ENCODE measurements at places on chromosomes 2 and 18.

DNA sequence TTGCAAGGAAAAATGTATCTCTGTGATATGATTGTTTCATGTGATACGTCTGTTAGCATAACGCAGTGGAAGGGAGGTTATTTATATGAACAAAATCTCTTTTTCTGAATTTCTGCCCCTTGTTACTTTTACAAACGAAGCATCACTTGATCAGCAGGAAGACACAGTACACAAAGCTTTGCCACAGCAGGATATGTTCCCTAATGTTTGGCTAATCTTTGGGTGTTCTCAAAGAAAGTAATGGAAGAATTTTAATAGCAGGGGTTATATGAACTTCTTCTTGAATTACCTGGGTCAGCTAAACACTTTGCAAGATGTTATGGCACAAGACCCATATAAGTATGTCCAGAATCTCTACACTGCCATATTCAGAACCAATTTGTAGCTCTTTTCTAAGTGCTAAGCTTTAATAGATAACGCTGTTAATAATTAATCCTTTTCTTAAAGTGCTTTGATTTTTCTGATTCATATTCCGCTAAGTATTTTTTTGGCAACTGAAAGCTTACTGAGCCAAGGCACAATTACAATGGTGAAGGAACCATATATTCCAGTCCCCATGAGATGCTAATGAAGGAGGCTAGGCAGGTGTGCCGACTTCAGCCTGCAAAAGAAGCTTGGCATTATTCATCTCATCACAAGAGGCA lies 33.2 kb upstream of the TRIB2 start:
- DNase-seq: no peak

DNA sequence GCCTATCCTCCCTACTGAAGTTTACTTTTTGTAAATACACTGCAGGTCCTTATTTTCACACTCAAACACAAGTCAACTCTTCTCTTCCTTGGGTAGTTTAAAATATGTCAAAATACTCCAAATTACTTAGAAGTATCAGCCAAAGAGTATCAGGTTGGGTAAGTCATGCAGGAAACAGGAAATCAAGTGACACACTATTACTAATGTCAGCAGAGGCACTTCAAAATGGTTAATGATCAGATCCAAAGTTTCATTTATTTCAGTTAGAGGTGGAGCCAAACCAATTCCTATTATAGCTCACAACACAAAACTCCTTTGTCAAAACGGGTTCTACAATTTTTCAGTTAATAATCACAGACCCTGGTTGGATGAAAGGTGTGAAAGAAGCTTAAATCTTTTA lies 54.2 kb downstream of the DLGAP1 start:
- DNase-seq: no peak

DNA sequence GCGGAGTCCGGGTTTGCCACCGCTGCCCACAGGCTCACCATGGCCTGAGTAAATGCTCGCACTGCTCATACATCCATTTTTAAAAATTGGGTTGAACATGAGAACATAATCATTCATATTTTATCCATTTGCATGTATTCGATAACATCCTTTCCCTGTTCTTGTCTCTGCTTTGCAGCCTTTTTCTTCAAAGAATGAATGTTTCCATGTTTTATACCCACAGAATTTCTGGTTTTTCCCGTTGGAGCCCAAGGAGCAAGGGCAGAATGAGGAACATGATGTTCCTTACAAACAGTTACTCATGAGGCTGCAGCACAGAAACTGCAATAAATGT lies 146.5 kb downstream of the CCDC74A start:
- DNase-seq: no peak

GRCh38 chr18:42025491-42025890 lies 70.5 kb downstream of the PIK3C3 start:
- no peak for DNase-seq

GRCh38 chr2:197245829-197246804 lies 64.5 kb downstream of the ANKRD44 start:
- DNase-seq: no peak

- DNase-seq: no peak
These were observed 39.0 kb upstream of the NEDD4L start for GRCh38 chr18:58005011-58005410.

GRCh38 chr2:3598912-3599854 lies 4.3 kb downstream of the COLEC11 start:
- DNase-seq: no peak

GRCh38 chr2:224173933-224174332 lies 134.8 kb upstream of the SERPINE2 start:
- no peak for DNase-seq

- no peak for DNase-seq
These were observed 259.0 kb downstream of the HNMT start for GRCh38 chr2:138223319-138223718.

DNA sequence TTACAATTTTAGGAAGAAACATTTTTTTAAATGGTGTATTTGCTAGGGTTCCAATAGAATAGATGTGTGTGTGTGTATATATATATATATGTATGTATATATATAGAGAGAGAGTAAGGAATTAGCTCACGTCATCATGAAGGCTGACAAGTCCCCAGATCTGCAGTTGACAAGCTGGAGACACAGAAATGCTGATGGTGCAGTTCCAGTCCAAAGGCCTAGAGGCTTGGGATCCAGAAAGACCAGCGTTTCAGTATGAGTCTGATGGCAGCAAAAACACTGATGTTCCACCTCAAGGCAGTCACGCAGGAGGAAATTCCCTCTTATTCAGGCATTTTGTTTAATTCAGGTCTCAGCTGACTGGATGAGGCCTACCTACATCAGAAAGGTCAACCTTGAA lies 386.8 kb downstream of the PTH2R start:
- no peak for DNase-seq

DNA sequence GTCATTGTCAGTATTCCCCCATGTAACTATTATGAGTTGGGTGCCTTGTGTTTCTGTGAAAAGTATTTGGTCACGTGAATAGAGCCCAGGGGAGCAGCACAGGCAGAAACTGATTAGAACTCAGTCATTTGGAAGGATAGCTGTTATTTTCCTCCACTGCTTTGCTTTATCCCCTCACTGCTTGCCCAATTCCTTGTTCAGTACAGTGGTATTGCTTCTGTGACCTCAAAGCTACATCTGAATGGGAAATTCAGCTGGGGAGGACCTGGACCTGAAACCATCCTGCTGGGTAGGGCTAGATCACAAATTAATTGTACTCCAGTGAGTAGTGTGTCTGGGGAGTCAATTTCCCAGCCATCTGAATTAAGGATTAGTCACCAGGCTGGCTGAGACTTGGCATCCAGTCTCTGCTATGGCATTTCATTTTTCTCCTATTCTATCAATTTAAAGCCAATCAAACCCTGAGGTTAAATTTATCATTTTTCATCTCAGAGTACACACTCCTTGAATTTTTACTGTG lies 1231.6 kb upstream of the GYPC start:
- no peak for DNase-seq

DNA sequence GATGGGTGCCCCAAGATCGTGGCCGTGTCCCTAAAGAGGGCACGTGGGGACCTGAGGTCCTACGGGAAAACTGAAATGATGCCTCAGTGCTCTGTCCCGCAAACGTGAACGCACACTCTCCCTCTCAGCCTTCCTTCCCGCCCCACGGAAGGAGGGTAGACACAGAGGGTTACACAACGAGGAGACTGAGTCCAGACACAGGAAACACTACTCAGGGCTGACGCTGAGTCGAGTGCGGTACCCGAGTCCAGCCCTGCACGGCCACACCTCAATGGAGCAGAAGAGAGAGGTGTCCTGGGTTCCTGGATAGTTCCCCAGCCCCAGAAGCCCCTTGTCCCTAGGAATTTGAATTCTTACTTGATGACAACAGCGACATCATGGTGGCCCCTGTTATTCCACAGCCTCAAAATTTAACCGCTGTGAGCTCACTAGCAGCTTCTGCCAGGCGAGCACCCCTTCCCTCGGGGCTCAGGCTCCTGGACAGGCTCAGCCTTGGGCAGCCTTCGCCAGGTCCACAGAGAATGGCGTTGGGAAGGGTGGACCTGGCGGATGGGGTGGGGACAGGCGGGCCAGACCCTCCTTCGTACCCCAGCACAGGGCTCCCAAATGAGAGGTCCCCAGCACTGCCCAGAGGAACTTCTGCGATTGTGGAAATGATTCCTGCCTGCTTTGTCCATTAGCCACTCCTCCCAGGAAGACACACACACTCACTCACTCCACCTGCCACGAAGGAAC lies 980 bp upstream of the RNPEPL1 start:
- DNase-seq: no peak

- DNase-seq: no peak
These were observed 467.2 kb downstream of the SPAG16 start for GRCh38 chr2:213751446-213751845.

DNA sequence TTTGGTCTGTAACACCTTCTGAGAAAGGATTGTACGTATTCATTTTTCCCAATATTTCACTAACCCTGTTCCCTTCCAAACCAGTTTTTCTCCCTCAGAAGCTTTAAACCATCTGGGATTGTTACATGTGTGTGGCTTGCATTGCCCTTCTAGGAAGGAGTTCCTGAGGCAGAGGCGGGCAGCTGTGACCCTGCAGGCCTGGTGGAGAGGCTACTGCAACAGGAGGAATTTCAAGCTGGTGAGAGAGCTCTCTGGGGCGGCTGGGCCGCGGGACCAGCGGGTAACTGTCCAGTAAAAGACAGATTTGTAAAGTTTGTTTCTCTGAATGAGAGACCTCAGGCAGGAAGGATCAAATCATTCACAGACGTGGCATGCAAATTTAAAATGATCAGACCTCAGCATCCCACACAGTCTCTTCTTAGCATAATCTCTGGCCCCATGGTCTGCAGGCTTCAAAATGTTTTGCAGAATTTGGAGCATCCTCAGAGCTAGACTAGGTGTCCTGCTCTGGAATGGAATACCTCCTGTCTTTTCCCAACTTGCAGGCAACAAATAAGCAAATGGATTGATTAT lies 40.2 kb upstream of the GPR17 start:
- DNase-seq: no peak

- DNase-seq: no peak
These were observed 56.8 kb downstream of the SRD5A2 start for GRCh38 chr2:31523871-31524492.

- no peak for DNase-seq
These were observed 68.9 kb downstream of the MEX3C start for GRCh38 chr18:51128533-51128932.

DNA sequence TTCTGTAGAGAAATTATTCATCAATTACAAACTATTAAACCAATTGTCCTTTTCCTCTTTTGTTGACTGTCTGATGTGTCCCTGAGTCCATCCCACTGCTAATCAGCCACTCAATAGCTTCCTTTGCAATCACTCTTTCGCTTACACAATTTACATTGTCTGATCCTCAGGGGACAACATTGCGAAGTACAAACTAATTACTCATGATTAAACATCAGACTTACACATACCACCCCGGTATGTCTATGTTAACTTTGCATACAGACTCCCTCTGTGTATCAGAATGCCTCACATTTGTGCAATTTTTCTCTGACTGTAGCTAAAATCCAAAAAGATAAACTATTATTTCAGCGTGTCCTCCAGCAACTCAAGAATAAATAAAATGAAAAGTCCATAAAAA lies 264.4 kb upstream of the REV1 start:
- DNase-seq: no peak

GRCh38 chr2:212903413-212903812 lies 248.0 kb downstream of the IKZF2 start:
- DNase-seq: no peak

DNA sequence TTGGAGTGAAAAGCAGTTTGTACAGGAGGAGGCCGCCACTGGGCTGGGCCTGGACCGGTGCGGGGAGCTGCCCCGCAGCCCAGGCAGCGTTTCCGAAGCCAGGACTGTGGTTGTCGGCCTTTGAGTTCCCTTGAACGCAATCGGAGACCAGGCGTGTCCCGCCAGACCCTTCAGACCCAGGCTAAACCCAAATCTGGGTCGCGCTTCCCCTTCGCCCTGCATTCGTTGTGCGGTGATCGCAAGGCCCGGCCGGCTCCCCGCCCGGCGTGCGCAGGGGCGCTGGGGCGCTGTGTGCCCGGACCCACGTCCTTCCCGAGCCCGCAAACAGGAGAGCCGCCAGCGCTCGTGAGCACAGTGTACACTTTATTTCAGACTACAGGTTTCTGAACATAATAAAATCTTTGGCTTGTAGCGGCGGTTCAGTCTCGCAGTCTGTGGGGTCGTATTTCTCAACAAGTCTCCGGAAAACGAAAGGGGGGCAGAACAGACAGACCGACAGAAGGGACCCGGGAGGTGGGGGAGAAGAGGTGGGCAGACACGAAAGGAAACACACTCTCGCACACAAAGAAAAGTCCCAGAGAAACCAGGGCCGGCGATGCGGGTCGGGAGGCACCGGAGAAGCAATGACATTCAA lies 5.5 kb downstream of the EN1 start:
- DNase-seq: no peak

- DNase-seq: peak; percentile 40
These were observed 178.2 kb downstream of the ANAPC1 start for GRCh38 chr2:111705711-111706336.

DNA sequence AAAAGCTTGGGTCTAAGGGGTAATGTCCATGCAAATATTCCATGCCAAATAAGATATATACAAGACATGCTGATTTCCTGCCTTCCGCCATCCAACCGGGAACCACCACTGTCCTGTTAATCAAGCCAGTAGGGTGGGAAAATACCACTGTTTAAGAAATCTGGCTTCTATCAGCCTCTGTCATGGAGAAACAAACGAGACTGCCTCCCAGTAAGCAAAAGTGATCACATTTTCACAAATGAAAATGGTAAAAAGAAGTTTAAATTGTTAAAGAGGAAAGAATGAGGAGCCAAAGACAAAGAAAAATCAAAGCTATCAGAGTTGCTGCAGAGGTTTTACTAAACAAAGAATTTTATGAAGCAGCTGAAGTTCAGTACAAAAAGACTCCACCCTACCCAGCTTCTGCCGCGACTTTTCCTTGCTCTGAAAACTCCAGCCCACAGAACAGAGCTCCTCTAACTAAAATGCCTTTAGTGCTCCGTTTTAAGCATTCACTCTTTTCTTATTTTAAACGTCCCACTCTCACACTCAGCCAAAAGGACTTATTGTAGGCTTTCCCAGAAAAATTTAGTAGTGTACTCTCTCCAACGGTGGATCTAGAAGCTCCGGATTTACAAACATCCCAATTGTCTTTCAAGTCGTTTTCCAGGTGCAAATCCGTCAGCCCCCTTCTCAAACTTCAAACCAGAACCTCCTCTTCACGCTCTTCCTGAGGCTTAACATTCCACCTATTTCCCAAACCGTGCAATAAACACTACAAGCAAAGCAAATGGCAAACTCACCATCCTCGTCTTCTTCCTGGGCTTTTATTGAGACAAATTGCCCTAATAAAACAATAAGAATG lies 613 bp downstream of the COL5A2 start:
- no peak for DNase-seq

GRCh38 chr2:175478096-175478768 lies 296.7 kb upstream of the ATP5MC3 start:
- DNase-seq: no peak

DNA sequence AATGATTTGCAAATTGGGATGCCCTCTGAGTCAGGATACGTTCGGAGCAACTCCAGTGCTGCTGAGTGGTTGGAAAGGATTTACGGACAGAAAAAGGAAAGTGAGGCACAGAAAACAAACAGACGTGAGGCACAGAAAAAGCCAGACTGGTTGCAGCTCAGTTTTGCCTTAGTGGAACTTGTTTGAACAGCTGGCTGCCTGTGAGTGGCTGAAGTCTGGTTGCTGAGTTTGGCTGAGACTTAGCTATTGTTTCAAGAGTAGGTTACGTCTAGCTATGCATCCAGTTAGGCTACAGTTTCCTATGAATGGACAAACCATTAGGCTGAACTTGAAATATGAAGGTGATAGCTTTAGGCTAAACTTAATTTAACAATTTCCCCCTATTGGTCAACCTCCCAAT lies 256.6 kb downstream of the VAPA start:
- DNase-seq: no peak
